Mesenchymal stem cell (in vitro differentiated cells and primary cell): ENCODE measurements at places on chromosomes 6 and 20.

DNA sequence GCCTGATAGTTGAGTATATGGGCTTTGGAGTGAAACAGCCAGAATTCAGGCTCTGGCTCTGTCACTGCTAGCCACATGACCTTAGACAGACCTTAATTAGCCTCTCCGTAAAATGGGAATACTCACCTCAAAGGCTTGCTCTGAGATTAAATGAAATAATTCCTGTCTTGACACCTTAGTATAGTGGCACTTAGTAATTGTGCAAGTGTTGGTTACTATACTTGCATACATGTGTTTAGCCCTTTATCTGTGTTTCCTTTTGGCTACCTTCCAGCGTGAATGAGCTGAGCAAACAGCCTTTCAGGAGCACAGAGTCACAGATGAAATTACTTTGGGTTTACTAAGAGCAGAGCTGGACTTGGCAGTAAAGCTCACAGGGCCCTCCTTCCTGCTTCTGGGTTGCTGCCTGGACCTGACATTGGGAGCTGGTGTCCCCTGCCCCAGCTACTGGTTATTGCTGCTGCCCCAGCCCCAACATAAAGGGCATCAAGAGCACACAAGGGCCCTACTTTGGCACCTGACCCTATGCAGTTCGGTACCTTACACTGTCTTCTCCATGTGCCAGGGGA lies 32.8 kb downstream of the CD164 start:
- H3K4me3 ChIP-seq: no peak overlapping the region
- H3K27ac ChIP-seq: no peak overlapping the region
- no peaks in the 10 kb centered on the region for H3K4me1 ChIP-seq
- peaks cover 26% of the 10 kb centered on the region for H3K36me3 ChIP-seq
- peak; percentile 50 for DNase-seq

GRCh38 chr20:3854462-3854871 lies 7.8 kb downstream of the MAVS start:
- no peak overlapping the region for H3K4me3 ChIP-seq
- no peak for DNase-seq
- H3K36me3 ChIP-seq: peaks cover 52% of the 10 kb centered on the region

DNA sequence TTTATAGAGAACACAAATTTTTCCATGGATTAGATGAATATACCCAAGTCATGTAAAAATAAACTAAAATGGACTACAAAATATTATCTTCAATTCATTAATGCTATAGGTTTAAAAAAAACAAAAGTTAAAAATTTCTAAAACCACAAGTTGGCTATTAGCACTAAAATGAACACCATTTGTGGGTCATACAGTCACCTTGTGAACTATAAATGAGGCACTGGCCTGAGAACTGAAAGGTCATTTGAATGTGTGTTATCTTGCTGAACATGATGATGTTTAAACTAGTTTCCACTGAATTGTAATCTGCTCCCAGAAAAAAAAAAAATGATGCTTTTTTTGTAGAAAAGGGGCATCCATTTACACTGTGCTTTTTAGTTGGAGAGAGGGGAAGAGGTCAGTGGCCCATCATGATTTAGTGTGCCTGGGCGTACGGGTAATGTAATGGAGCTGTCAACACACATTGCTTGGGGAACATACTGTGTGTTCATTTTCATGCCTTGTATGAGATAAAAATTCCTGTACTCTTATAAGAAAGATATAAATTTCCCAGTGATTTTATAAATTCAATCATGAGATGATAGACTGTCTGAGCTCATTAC lies 96.6 kb upstream of the FKBP1C start:
- no peak overlapping the region for H3K4me3 ChIP-seq
- DNase-seq: no peak
- H3K4me1 ChIP-seq: no peaks in the 10 kb centered on the region
- H3K27me3 ChIP-seq: no peaks in the 10 kb centered on the region
- no peaks in the 10 kb centered on the region for H3K36me3 ChIP-seq

- no peak overlapping the region for H3K27ac ChIP-seq
- no peaks in the 10 kb centered on the region for H3K27me3 ChIP-seq
- peaks cover 6% of the 10 kb centered on the region for H3K36me3 ChIP-seq
- no peak for DNase-seq
- H3K4me3 ChIP-seq: no peak overlapping the region
Observed at GRCh38 chr6:34970488-34970887, 81.4 kb downstream of the ANKS1A start.

- peaks cover 30% of the 10 kb centered on the region for H3K27me3 ChIP-seq
- H3K36me3 ChIP-seq: peaks cover 8% of the 10 kb centered on the region
- DNase-seq: no peak
- no peak overlapping the region for H3K27ac ChIP-seq
- H3K4me3 ChIP-seq: no peak overlapping the region
Observed at GRCh38 chr6:170283212-170284081, 7.4 kb downstream of the DLL1 start.

- H3K27me3 ChIP-seq: peaks cover 4% of the 10 kb centered on the region
- H3K27ac ChIP-seq: no peak overlapping the region
- DNase-seq: no peak
Observed at GRCh38 chr6:28960846-28961500, 37.2 kb upstream of the TRIM27 start.

GRCh38 chr6:39426073-39426456 lies 103.6 kb upstream of the KCNK16 start:
- H3K27ac ChIP-seq: no peak overlapping the region
- peak; percentile 87 for DNase-seq
- peaks cover 1% of the 10 kb centered on the region for H3K4me1 ChIP-seq
- H3K36me3 ChIP-seq: no peaks in the 10 kb centered on the region
- no peak overlapping the region for H3K4me3 ChIP-seq
- no peaks in the 10 kb centered on the region for H3K27me3 ChIP-seq

DNA sequence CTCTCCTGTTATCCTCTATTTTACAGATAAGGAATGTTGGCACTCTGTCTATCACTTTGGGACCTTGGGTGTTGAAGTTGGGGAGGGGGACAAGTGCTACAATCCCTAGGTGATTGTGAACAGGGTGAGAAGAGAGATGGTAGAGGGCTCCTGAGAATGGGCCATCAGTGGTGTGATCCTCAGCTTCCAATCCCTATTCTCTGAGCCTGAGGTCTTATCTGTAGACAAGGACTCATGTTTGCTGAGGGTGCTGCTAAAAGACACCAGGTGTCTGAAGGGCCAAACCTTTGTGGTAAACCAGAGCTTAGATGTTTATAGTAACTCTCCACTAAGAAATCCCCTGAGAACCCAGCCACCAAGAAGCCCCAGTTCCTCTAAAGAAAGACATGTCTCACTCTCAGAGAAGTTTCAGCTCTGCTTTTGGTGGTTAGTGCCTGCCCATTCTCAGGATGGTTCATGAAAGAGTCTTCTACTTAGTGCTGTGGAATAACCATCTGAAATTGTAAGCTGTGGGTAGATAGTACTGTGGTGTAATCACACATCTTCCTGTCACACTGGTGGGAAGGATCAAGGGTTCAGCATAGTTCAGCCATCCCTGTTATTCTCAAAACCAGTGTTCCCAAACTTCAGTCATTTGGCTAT lies 58.2 kb upstream of the IL20RA start:
- no peak for DNase-seq
- H3K4me1 ChIP-seq: no peaks in the 10 kb centered on the region
- H3K36me3 ChIP-seq: no peaks in the 10 kb centered on the region
- H3K27me3 ChIP-seq: no peaks in the 10 kb centered on the region
- H3K4me3 ChIP-seq: no peak overlapping the region
- H3K27ac ChIP-seq: no peak overlapping the region

GRCh38 chr20:25465243-25466135 lies 58.0 kb downstream of the GINS1 start:
- no peak overlapping the region for H3K4me3 ChIP-seq
- DNase-seq: no peak
- H3K36me3 ChIP-seq: peaks cover 76% of the 10 kb centered on the region
- H3K27ac ChIP-seq: no peak overlapping the region
- H3K27me3 ChIP-seq: no peaks in the 10 kb centered on the region

- no peak overlapping the region for H3K4me3 ChIP-seq
- H3K27me3 ChIP-seq: no peaks in the 10 kb centered on the region
- peaks cover 2% of the 10 kb centered on the region for H3K4me1 ChIP-seq
- DNase-seq: no peak
Observed at GRCh38 chr6:111307275-111307858, 175.7 kb downstream of the REV3L start.

- no peaks in the 10 kb centered on the region for H3K27me3 ChIP-seq
- no peaks in the 10 kb centered on the region for H3K4me1 ChIP-seq
- H3K36me3 ChIP-seq: no peaks in the 10 kb centered on the region
- no peak overlapping the region for H3K4me3 ChIP-seq
Observed at GRCh38 chr6:137740967-137741761, 125.9 kb upstream of the TNFAIP3 start.

DNA sequence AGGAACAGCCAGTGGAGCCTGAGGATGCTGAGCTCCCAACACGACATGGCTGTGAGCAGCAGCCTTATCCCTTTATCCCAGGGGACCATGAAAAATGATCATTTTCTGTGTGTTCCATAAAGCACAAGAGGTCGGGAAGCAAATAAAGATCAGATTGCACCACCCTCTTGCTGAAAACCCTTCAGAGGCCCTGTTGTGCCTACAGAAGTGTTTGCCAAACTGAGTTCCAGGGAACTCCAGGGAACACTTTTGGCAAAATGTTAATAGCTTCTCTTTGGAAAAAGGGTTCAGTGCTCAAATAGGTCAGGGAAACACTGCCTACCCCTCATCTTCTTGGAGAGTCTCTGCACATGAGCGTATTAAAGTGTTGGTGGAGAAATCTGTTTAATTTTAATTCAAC lies 24.4 kb downstream of the ARMC2 start:
- H3K36me3 ChIP-seq: peaks cover 11% of the 10 kb centered on the region
- no peaks in the 10 kb centered on the region for H3K27me3 ChIP-seq
- no peak overlapping the region for H3K4me3 ChIP-seq
- H3K27ac ChIP-seq: no peak overlapping the region
- peaks cover 2% of the 10 kb centered on the region for H3K4me1 ChIP-seq

DNA sequence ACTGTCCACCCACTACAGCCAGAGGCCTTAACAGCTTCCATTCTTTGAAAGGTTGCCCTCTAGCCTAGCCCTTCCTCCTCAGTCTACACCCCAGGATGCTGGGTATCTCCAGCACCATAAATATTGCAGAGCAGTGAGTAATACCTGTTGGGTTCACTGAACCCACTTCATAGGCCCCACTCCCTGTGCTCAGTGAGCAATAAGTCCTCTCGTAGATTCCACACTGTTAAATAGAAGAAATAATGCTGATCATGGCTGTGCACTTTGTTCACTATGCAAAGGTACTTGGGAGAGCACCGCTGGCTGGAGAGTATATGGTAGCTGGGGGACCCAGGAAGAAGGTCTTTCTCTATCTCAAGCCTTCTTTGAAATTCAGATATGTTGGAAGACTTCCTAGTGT lies 87.3 kb downstream of the RSPH3 start:
- H3K4me1 ChIP-seq: peaks cover 6% of the 10 kb centered on the region
- H3K4me3 ChIP-seq: no peak overlapping the region
- no peaks in the 10 kb centered on the region for H3K36me3 ChIP-seq
- H3K27ac ChIP-seq: no peak overlapping the region
- DNase-seq: no peak
- peaks cover 20% of the 10 kb centered on the region for H3K27me3 ChIP-seq

DNA sequence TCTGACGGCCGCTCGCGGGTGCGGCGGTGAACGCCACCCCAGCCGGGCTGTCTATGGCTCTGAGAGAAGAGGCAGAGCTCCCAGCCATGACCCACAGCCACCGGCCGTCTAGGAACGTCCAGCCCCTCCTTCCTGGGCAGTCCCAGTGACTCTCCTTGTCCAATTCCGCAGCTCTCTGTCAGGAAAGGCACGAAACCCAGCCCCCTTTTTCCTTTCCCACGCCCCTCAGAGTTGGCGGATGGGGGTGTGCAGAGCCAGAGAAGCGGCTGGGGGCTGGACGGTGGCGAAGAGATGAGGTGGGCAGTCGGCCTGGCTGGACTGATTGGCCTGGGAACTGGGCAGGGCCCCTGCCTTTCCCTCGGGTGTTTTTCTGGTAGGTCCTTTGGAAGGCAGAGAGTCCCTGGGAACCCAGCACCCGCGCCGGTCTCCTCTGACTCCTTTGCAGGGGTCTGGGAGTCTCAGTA lies 1.5 kb downstream of the EBF4 start:
- peaks cover 83% of the 10 kb centered on the region for H3K27me3 ChIP-seq
- no peak overlapping the region for H3K27ac ChIP-seq

DNA sequence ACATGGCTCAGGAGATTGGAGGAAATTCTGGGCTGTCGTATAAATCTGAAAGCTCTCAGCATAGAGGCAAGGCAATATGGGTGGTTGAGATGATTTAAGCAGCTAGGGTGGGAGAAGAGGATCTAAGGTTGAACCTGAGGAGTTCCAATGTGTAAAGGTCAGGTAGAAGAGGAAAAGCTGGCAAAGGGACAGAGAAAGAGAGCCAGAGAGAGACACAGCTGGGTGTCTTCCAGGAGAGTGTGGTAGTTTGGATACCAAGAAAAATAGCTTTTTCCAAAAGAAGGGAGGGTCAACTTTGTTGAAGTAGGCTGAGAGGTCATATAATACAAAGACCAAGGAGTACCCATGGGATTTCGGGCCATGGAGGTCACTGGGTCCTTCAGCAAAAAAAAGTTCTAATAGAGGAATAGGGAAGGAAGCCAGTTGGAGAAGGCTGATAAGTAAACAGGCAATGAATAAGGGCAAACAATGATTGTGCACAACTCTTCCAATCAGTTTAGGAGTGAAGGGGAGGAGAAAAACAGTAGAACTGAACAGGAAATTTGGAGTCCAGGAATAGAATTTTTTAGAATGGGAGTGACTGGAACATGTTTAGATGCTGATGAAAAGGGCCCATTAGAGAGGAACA lies 135.1 kb downstream of the QRSL1 start:
- peaks cover 28% of the 10 kb centered on the region for H3K27me3 ChIP-seq
- H3K4me3 ChIP-seq: no peak overlapping the region
- H3K36me3 ChIP-seq: no peaks in the 10 kb centered on the region
- no peak overlapping the region for H3K27ac ChIP-seq
- DNase-seq: no peak
- no peaks in the 10 kb centered on the region for H3K4me1 ChIP-seq

DNA sequence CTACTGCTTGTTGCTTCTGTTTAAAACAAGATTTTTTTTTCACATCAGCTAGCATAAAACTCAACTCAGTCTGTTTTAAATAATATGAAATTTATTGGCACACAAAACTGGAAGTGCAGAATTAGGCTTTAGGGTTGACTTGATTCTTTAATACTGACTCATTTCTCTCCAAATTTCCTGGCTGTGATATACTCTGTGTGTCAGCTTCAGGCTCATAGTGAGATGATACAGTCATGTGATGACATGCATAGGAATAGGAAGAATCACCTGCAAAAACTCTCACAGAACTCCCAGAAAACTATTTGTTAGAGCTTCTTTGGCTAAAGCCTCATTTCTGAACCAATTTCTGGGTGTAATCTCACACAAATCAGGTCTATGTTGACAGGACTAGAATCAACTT lies 1068.0 kb upstream of the EPHA7 start:
- no peak overlapping the region for H3K4me3 ChIP-seq
- DNase-seq: no peak
- no peaks in the 10 kb centered on the region for H3K4me1 ChIP-seq
- H3K27me3 ChIP-seq: no peaks in the 10 kb centered on the region
- no peaks in the 10 kb centered on the region for H3K36me3 ChIP-seq

- no peaks in the 10 kb centered on the region for H3K4me1 ChIP-seq
- H3K27ac ChIP-seq: no peak overlapping the region
- H3K4me3 ChIP-seq: no peak overlapping the region
- H3K27me3 ChIP-seq: no peaks in the 10 kb centered on the region
Observed at GRCh38 chr6:151209071-151209831, 30.5 kb upstream of the AKAP12 start.
